Sigmoid colon (tissue), 7 donors: ENCODE measurements at places on chromosomes 13 and 19. TPM values are rescaled to one million over a fixed set of nuclear protein-coding genes. Genes with fewer than 3 reads are reported as not detected.

Gene SIGLEC7
- total RNA-seq: 1.4 TPM

DNA sequence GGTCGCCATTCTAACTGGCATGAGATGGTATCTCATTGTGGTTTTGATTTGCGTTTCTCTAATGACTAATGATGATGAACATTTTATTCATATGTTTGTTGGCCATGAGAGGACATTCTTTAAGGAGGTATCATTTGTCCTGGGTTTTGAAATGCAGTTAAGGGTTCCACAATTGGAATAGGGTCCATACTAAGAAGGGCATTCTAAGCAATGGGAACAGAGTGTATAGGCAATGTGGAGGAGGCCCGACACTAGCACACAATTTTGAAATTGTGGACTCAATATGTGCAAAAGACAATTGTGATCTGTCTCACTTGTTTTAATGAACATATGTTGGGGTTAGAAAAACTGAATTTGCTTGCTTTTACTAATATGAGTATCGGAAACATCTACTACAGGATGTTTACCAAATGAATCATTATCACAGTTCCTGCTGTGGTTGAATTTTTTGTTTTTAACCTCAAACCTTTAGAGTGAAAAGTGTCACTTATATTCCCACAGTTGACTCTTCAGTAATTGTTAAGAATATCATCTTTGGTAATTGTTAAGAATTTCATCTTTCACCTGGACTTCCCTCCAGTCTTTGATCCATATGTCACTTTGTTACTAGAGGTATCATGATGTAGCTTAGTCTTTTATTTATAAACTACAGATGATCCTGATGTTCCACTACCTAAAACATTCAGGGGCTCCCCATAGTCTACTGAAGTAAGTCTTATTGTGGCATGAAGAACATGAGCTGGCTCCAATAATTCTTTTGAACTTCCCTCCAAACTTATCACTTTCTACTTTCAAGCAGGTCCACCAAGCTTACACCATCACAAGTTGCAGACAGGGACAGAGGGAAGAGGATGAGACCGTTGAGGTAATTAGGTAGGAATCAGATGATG lies 109.7 kb upstream of the KLF12 start:
- DNase-seq: no peak
- no peaks in the 10 kb centered on the region for H3K27me3 ChIP-seq
- peaks cover 8% of the 10 kb centered on the region for H3K4me1 ChIP-seq
- no peak overlapping the region for H3K4me3 ChIP-seq

DNA sequence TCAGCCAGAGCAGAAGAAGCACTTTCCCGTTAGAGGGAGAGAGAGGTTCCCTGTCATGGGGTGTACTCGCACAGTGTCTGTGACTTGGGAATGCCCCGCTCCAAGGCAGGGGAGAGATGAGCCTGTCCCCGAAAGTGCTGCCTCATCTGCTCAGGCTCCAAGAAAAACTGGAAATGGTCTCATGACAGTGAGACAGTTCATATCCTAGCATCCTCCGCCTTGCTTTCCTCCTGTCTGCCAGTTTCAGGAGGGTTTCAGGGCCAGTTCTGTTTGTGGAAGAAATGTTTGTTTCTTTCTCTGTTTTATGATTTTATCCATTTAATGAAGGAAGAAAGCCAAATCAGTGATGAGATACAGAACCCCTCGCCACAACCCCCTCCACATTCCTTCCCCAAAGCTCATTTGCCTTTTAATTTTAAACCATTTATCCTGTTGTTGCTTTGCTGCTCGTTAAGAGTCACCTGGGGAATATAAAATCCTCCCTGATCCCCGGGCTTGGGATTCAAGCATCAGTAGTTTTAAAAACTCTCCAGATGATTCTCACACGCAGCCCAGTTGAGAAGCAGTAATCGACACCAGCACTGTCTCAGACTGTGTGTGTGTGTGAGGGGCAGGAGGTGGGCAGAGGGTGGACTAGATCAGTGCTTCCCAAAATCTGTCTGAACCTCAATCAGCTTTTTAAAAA lies 144.6 kb upstream of the UBL3 start:
- no peaks in the 10 kb centered on the region for H3K4me1 ChIP-seq
- H3K27ac ChIP-seq: no peak overlapping the region
- no peak for DNase-seq
- H3K27me3 ChIP-seq: no peaks in the 10 kb centered on the region
- H3K4me3 ChIP-seq: no peak overlapping the region

DNA sequence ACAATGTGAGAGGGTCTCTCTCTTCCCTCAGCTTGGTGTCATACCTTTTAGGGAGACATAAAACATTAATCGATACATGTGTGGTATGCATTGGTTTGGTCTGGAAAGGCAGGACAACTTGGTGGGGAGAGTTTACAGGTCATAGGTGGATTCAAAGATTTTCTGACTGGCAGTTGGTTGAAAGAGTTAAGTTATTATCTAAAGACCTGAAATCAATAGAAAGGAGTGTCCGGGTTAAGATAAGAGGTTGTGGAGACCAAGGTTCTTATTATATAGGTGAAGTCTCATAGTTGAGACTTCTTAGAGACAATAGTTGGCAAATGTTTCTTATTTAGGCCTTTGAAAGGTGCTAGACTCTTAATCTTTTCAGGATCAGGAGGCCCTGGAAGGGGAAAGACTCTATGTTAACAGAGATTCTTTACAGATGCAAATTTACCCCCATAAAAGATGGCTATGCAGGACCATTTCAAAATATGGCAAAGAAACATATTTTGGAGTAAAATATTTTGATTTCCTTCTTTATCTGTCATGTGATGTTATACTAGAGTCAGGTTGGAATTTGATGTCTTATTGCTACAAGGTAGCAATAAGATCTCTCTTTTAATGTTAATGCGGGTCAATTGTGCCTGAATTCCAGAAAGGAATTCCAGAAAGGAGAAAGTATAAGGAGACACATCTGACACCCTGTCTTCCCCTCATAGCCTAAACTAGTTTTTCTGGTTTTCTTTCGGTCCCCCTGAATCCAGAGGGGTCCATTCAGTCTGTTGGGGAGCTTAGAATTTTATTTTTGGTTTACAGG lies 59.2 kb upstream of the RCBTB2 start:
- no peak overlapping the region for H3K27ac ChIP-seq
- no peak overlapping the region for H3K4me3 ChIP-seq
- H3K36me3 ChIP-seq: no peaks in the 10 kb centered on the region
- no peaks in the 10 kb centered on the region for H3K27me3 ChIP-seq
- no peak for DNase-seq

- H3K27ac ChIP-seq: no peak overlapping the region
- no peak for DNase-seq
- no peak overlapping the region for H3K4me3 ChIP-seq
- H3K4me1 ChIP-seq: peaks cover 13% of the 10 kb centered on the region
- no peaks in the 10 kb centered on the region for H3K36me3 ChIP-seq
- H3K27me3 ChIP-seq: no peaks in the 10 kb centered on the region
Observed at GRCh38 chr13:21453387-21454081, 5.6 kb downstream of the ZDHHC20 start.

DNA sequence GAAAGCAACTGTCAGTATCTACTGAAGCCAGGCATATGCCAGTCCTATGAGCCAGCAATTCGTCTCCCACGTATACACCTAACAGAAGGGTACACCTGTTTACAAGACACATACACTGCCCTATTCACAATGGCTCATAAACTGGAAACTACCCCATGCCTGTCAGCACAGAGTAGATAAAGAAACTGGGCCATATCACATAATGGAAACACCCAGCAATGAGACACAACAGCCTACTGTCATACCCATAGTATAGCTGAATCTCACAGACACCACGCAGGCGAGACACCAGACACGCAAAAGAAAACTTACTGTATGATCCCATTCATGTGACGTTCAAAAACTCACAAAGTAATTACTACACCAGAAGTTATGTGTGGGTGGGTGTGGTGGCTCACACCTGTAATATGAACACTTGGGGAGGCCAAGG lies 15.7 kb downstream of the NOSIP start:
- H3K4me3 ChIP-seq: no peak overlapping the region
- DNase-seq: no peak
- H3K27ac ChIP-seq: peak overlapping the region; percentile 57
- H3K27me3 ChIP-seq: no peaks in the 10 kb centered on the region
- H3K36me3 ChIP-seq: peaks cover 11% of the 10 kb centered on the region
- no peaks in the 10 kb centered on the region for H3K4me1 ChIP-seq

DNA sequence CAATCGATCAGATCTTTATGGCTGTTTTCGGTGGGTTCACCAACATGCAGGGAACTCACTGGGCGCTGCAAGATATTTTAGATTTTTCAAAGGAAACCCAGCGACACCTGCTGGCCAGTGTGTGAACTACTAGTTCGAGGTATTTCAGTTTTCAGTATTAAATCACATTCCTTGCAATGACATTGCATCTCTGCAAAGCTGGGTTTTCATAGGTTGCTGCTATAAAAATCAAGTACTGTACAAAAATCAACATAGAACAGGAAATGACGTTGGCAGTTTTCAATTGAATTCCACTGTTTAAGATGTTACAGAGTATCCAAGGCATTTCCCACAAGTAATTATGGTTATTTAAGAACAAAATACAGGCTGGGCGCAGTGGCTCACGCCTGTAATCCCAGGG lies 17.6 kb downstream of the LIG1 start:
- H3K27ac ChIP-seq: no peak overlapping the region
- H3K4me1 ChIP-seq: peaks cover 21% of the 10 kb centered on the region
- H3K4me3 ChIP-seq: no peak overlapping the region

DNA sequence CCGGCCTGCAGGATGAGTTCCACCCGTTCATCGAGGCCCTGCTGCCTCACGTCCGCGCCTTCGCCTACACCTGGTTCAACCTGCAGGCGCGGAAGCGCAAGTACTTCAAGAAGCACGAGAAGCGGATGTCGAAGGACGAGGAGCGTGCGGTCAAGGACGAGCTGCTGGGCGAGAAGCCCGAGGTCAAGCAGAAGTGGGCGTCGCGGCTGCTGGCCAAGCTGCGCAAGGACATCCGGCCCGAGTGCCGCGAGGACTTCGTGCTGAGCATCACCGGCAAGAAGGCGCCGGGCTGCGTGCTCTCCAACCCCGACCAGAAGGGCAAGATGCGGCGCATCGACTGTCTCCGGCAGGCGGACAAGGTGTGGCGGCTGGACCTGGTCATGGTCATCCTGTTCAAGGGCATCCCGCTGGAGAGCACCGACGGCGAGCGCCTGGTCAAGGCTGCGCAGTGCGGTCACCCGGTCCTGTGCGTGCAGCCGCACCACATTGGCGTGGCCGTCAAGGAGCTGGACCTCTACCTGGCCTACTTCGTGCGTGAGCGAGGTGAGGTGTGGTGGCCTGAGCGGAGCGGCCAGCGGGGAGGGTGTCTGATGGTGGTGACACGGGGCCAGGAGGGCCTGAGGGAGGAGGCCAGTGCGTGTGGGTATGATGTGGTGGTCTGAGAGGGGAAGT lies 15.5 kb downstream of the NFIC start:
- no peak overlapping the region for H3K4me3 ChIP-seq
- no peaks in the 10 kb centered on the region for H3K27me3 ChIP-seq
- H3K4me1 ChIP-seq: peaks cover 86% of the 10 kb centered on the region

DNA sequence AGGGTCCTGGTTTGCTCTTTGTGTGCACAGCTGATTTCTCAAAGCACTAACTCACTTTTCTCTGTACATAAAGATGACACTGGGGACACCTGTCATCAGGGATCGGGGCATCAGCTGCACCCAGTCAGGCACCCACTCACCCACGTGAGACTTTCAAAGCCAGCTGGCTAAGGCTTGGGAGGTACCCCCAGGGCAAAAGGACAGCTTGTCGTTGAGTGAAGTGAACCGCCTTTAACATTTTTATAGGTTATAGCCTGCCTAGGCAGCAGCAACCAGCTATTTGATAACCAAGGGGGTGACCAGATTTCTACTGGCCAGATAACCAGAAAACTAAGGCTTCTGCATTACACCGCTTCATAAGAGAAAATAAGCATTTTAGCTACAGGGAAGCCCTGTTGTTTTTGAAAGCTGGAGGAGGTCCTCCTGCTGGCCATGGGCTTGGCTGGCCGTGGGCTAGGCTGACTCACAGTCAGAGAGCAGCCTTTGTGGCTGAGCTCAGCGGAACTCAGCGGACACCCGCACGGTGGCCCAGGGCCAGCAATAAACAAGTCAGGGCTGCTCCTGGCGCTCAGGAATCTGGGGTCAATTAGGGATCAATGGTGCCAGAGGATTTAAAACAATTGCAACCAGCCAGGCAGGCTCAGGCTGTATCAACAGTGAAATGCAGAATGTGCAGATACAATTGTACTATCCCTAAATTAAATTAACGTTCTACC lies 57.1 kb downstream of the ALOX5AP start:
- no peaks in the 10 kb centered on the region for H3K36me3 ChIP-seq
- peak overlapping the region; percentile 1 for H3K27ac ChIP-seq
- H3K4me1 ChIP-seq: peaks cover 31% of the 10 kb centered on the region
- DNase-seq: peak; percentile 89
- H3K4me3 ChIP-seq: no peak overlapping the region

DNA sequence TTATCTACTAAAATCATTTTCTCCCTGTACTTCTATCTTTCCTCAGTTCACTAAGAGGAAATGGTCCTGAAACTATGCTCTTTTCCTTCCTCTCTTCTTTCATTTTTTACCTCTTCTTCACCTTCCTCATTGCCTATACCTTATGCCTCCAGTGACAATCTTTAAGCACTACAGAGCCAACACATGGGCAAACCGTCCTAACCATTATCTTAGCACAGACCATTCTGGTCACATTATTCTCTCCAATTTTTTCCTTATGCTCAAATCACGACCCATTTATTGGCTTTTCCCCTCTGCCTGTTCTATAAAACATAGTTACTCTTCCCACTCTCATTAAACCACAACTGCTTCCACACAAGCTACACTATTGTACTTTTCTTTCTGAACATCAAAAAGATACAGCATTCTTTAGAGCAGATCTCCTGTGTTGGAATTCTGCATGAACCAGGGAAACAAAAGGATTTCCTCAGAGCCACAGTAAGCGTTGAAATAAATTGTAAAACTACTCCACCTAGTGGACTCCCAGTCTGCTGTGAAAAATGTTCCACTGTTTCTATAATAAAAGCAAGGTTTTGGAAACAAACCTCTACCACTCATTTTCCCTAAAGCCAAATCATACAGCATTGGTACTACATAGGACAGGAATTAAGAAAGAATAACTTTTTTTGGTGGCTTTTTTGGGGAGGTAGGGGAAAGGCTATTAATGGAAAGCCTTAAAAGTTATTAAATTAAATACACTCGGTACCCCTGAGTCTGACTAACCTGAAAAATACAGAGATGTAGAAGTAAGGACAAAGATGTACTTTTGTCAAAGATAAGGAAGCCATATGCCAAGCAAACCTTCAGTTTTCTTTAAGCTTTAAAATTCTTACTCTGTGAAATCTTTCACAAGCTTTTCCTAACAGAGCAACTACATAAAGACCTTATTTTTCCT lies 19.5 kb downstream of the NUFIP1 start:
- peaks cover 22% of the 10 kb centered on the region for H3K4me1 ChIP-seq
- H3K4me3 ChIP-seq: no peak overlapping the region
- peak overlapping the region; percentile 62 for H3K27ac ChIP-seq
- no peak for DNase-seq

- H3K4me1 ChIP-seq: no peaks in the 10 kb centered on the region
- H3K36me3 ChIP-seq: no peaks in the 10 kb centered on the region
- DNase-seq: no peak
Observed at GRCh38 chr13:54611390-54611789, 1582.8 kb downstream of the OLFM4 start.

GRCh38 chr13:27403727-27404385 lies 20.6 kb upstream of the GTF3A start:
- no peak for DNase-seq
- no peaks in the 10 kb centered on the region for H3K36me3 ChIP-seq
- peaks cover 17% of the 10 kb centered on the region for H3K4me1 ChIP-seq
- no peak overlapping the region for H3K4me3 ChIP-seq
- peak overlapping the region; percentile 57 for H3K27ac ChIP-seq
- H3K27me3 ChIP-seq: no peaks in the 10 kb centered on the region
